ENCODE measurements at places on chromosomes 5 and 9. TPM values are rescaled to one million over a fixed set of nuclear protein-coding genes. Genes with fewer than 3 reads are reported as not detected.
A peak's percentile ranks its signal among the peaks of the same experiment; 100 is the strongest.

The PHAX gene
- total RNA-seq, result 10.2 TPM

- DNase-seq, result no peak
Observed at GRCh38 chr5:150599281-150599680, 41.2 kb upstream of the SYNPO start.

The DAP gene
- total RNA-seq, result 156 TPM

GRCh38 chr9:134299883-134300282, 26.4 kb upstream of the RXRA start:
- peak; percentile 4 for DNase-seq

GRCh38 chr5:173458828-173459609, 130.8 kb upstream of the STC2 start:
- DNase-seq, result no peak

DNA sequence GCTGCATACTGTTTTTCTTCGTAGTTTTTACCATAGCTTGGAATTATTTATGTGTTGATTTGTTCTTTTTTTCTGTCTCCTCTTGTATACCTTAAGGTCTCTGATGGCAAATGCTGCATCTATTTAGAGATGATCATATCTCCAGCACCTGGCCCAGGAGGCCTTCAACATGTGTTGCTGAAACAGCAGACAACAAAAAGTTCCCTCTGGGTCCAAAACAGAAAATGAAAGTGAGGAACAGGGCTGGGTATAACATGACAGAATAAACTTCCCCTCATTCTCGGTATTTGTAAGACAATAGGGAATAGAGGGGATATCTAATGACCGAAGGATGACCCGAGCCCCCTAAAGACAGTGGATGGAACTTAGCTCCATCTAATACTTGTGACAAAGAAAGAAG, 22.7 kb upstream of the PCSK1 start:
- DNase-seq, result no peak

The TMC1 gene
- not detected for total RNA-seq
